RWPE2 (cell line): ENCODE measurements at places on chromosomes 2 and 18.
A peak's percentile ranks its signal among the peaks of the same experiment; 100 is the strongest.

GRCh38 chr2:37180006-37180639 is 8.3 kb downstream of the SULT6B1 start:
- DNase-seq = no peak
- H3K4me3 ChIP-seq = no peak overlapping the region
- no peaks in the 10 kb centered on the region for H3K27me3 ChIP-seq
- H3K4me1 ChIP-seq = no peaks in the 10 kb centered on the region
- H3K27ac ChIP-seq = no peak overlapping the region

DNA sequence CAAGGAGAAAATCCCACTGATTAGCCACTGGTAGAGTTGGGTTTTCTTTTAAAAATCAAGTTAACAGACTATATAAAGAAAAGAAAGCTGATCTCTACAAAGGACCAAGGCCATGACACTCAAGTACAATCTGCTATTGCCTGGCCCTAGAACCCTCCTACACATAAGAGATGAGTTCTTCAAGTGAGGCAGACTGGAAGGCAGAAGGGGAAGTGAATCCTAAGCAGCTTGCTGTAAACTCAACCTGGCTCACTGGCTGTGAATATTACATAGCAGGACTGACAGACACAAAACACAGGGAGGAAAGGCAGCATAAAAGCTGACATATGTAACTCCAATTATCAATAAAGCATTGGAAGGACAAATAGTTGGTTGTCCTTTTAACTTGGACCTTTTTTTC is 65.4 kb downstream of the TRIP12 start:
- no peak for DNase-seq
- no peak overlapping the region for H3K27ac ChIP-seq
- H3K4me1 ChIP-seq = no peaks in the 10 kb centered on the region
- H3K36me3 ChIP-seq = peaks cover 49% of the 10 kb centered on the region
- no peak overlapping the region for H3K4me3 ChIP-seq

GRCh38 chr2:127106457-127106990 is 430 bp downstream of the BIN1 start:
- peaks cover 4% of the 10 kb centered on the region for H3K4me1 ChIP-seq
- peak overlapping the region; percentile 59 for H3K27ac ChIP-seq
- no peaks in the 10 kb centered on the region for H3K36me3 ChIP-seq
- H3K27me3 ChIP-seq = no peaks in the 10 kb centered on the region
- peak overlapping the region; percentile 59 for H3K4me3 ChIP-seq

GRCh38 chr2:199261239-199261638 is 196.5 kb downstream of the SATB2 start:
- no peak for DNase-seq
- H3K4me3 ChIP-seq = no peak overlapping the region
- H3K27ac ChIP-seq = no peak overlapping the region
- no peaks in the 10 kb centered on the region for H3K27me3 ChIP-seq
- H3K36me3 ChIP-seq = no peaks in the 10 kb centered on the region
- H3K4me1 ChIP-seq = no peaks in the 10 kb centered on the region

DNA sequence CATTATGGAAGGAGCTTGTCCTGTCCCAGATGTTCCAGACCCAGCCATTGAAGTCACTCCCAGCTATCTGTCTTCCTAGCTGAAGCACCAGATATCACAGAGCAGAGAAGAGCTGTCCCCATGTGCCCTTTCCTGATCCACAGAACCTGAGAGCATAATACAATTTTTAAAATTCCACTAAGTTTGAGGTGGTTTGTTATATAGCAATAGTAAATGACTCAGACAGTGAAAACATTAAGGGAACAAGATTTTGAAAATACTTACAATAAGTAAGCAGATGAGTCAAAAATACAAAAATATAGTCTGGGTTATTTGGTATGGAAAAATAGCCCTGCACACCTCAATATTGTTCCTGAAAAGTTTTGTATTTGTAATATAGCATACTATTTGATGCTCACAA is 85.8 kb upstream of the GLS start:
- no peak overlapping the region for H3K4me3 ChIP-seq
- no peaks in the 10 kb centered on the region for H3K27me3 ChIP-seq
- no peak overlapping the region for H3K27ac ChIP-seq
- H3K4me1 ChIP-seq = peaks cover 16% of the 10 kb centered on the region

DNA sequence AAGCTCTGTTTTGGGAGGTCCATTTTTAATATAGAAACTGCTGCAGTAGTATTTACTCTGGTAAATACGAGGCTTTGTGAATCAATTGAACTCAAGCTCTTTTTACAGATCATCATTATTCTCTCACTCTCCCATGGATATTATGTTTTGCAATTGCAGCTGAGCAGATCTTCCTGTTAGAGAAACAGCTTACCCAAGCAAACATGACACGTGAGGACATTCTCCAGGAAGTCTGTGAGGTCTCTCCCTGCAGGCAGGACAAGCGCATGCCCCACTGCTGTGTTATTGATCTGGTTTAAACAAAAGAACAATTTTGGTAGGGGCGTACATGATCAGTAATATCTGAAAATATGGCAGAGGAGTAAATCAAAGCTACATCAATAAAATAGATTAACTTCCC is 72.1 kb downstream of the COL6A3 start:
- no peaks in the 10 kb centered on the region for H3K4me1 ChIP-seq
- H3K4me3 ChIP-seq = no peak overlapping the region
- DNase-seq = no peak
- no peaks in the 10 kb centered on the region for H3K36me3 ChIP-seq
- H3K27me3 ChIP-seq = no peaks in the 10 kb centered on the region

DNA sequence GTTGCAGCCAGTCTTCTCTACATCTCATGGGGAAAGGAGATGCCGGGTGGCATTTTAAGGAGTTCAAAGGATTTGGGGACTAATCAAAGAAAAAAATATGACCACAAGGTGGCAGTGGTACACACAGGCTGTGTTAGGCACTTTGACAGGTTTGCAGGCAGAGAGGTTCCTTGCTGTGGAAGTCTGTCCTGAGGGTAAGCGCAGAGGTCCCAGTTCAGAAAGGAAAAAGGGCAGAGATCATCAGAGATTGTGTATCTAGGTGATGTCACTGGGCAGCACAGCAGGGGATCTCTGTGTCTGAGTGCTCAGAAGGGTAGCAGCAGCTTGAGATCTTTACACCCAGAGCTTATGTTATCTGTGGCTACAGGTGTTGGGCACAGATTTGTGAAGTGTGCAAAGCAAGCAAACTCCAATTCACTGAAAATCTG is 231.4 kb downstream of the LRRTM1 start:
- no peaks in the 10 kb centered on the region for H3K36me3 ChIP-seq
- DNase-seq = no peak
- no peak overlapping the region for H3K27ac ChIP-seq
- no peak overlapping the region for H3K4me3 ChIP-seq

DNA sequence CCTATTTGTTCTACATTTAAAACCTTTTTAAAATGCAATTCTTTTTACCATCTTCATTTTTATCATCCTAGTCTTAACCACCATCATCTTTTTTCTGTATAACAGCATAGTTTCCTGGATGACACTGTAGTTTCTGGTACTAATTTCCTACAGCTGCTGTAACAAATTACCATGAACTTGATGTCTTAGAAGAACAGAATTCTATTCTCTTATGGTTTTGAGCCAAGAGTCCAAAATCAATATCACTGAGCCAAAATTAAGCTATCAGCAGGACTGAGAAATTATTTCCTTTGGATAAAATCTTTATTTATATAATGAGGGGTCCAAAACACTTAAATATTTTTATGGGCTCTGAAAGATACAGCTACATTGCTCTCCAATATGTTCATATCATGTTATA is 539.3 kb downstream of the METTL4 start:
- H3K4me3 ChIP-seq = no peak overlapping the region
- H3K4me1 ChIP-seq = peaks cover 14% of the 10 kb centered on the region
- no peaks in the 10 kb centered on the region for H3K27me3 ChIP-seq
- DNase-seq = no peak
- H3K27ac ChIP-seq = no peak overlapping the region
- H3K36me3 ChIP-seq = no peaks in the 10 kb centered on the region

DNA sequence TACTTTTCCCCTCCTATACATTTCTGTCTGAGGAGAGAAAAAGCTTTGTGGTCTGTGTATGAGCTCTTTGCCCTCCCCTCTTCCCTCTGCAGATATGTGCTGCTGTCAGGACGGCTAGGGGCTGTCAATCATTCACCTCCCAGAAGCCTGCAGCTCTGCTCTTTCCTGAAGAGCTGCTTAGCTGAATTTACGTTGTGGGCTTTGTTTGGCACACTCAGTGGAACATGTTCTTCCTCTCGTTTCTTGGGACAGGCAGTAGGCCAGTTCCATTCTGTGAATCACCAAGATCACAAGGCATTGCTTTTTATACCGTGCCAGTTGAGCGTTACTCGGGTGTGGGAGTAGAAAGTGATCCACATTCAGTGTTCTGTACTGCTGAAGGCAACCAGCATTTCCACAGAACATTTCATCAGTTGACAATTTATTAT is 136.7 kb downstream of the LAMA3 start:
- H3K36me3 ChIP-seq = peaks cover 19% of the 10 kb centered on the region
- H3K4me3 ChIP-seq = no peak overlapping the region
- DNase-seq = no peak
- peak overlapping the region; percentile 94 for H3K27ac ChIP-seq
- peaks cover 47% of the 10 kb centered on the region for H3K4me1 ChIP-seq

- no peak overlapping the region for H3K4me3 ChIP-seq
- no peaks in the 10 kb centered on the region for H3K36me3 ChIP-seq
- no peaks in the 10 kb centered on the region for H3K27me3 ChIP-seq
- H3K27ac ChIP-seq = no peak overlapping the region
- DNase-seq = no peak
Measured at GRCh38 chr2:30208453-30208852, 22.9 kb upstream of the LBH start.

DNA sequence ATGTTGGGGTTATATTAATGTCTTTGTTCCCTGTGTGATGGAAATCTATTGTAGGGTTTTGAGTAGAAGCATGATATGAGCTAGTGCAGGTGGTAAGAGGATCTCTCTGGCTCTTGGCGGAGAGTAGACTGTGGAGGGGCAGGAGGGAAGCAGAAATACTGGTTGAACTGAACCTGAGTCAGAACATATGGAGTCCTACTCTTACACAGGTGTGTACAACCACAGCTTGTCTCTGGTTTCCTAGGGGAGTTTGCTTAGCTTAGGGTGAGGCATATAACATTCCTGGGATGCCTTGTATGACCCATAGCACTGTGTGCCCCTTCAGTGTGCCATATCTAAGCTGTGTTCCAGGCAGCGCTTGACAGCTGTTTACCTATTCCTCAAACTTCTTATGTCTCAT is 97.3 kb upstream of the GCFC2 start:
- no peaks in the 10 kb centered on the region for H3K36me3 ChIP-seq
- no peak for DNase-seq
- no peaks in the 10 kb centered on the region for H3K4me1 ChIP-seq

GRCh38 chr2:119683074-119683712 is 4.2 kb downstream of the TMEM177 start:
- no peak for DNase-seq
- H3K36me3 ChIP-seq = peaks cover 12% of the 10 kb centered on the region
- H3K4me3 ChIP-seq = no peak overlapping the region
- H3K4me1 ChIP-seq = peaks cover 5% of the 10 kb centered on the region

GRCh38 chr2:112690853-112691401 is 29.9 kb upstream of the NT5DC4 start:
- H3K27me3 ChIP-seq = no peaks in the 10 kb centered on the region
- peaks cover 32% of the 10 kb centered on the region for H3K4me1 ChIP-seq
- H3K36me3 ChIP-seq = no peaks in the 10 kb centered on the region
- no peak overlapping the region for H3K4me3 ChIP-seq
- no peak for DNase-seq

GRCh38 chr18:54515149-54515548 is 75.9 kb upstream of the DYNAP start:
- no peak overlapping the region for H3K27ac ChIP-seq
- no peak overlapping the region for H3K4me3 ChIP-seq
- no peak for DNase-seq
- H3K36me3 ChIP-seq = no peaks in the 10 kb centered on the region
- no peaks in the 10 kb centered on the region for H3K27me3 ChIP-seq
